Left lung (tissue), 14 donors: ENCODE measurements at places on chromosomes 2 and 18.
A peak's percentile ranks its signal among the peaks of the same experiment; 100 is the strongest.

DNA sequence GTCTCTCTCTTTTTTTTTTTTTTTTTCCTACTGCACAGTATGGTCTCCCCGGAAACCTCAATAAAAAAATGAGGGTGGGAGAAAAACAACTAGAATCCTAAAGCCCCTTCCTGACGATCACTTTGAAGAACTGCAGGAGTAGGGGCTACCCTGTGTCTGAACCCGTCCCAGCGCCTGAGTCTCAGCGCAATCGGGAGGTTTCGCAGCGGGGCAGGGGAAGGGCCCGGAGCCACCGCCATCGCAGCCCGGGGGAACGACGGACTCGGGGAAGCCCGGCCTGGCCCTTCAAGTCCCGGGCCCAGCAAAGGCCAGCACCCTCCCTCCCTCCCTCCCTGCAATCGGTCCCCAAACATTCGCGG lies 411 bp downstream of the NARS1 start:
- DNase-seq, result no peak

DNA sequence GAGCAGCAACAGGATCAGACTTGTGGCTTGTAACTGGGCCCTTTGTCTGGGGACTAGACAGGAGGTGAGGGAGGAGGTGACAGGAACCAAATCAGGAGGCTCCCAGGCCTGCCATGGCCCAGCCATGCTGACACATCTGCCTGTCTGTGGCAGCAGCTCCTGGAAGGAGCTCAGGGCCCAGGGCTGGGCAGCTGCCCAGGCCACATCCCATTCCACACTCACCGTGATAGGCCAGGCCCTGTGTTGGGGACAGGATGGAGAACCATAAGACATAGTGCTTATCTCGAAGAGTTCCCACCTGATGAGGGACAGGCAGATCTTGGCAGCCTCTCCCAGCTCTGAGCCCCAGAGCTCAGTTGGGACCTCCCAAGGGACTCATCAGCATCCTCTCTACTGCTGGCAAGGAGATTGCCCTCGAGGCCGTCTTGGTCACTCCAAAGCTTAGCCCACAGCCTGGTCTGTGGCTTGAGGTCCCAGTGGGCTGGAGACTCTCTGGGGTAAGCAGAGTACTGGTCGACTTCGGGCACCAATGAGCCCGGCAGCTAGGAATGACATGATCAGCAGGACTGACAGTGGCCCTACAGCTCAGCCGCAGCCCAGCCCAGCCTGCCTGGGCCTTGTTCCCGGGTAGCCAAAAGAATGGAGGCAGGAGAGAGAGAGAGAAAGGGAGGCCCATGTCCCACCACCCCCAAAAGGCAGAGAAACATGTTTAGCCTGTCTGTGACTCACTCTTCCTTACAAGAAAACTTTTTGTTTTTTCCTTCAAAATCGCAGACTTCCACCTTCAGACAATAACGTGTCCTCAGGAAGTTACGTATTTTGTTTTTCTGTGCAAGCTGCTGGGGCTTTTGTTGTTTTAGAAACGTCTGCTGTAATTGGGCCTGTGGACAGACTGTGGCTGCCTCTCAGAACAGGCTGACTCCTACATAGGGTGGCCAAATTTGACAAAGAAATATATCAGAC lies 82.1 kb downstream of the HS1BP3 start:
- DNase-seq, result no peak

- no peak for DNase-seq
These were observed 640.9 kb upstream of the SETBP1 start for GRCh38 chr18:44039826-44040225.

DNA sequence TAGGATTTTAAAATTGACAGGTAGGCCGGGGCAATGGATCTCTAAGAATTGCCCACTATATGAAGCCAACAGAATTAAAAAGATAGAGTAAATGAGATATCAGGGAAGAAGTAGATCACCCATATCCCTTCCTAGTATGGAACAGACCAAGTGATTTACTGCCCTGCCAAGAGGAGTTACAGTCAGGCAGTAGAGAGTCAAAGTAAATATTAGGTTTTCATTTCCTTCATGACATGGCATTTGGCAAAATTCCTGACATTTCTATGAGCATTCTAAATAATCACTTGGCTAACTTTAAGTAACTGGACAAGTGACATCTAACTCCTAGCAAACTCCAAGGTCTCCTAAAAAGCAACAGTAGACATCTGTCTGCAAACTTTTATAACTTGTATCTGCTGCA lies 33.5 kb downstream of the GALNT5 start:
- DNase-seq, result no peak

- DNase-seq, result no peak
These were observed 138.5 kb upstream of the DLX2 start for GRCh38 chr2:172241222-172241621.

- no peak for DNase-seq
These were observed 798.5 kb downstream of the TRIB2 start for GRCh38 chr2:13515254-13515653.

DNA sequence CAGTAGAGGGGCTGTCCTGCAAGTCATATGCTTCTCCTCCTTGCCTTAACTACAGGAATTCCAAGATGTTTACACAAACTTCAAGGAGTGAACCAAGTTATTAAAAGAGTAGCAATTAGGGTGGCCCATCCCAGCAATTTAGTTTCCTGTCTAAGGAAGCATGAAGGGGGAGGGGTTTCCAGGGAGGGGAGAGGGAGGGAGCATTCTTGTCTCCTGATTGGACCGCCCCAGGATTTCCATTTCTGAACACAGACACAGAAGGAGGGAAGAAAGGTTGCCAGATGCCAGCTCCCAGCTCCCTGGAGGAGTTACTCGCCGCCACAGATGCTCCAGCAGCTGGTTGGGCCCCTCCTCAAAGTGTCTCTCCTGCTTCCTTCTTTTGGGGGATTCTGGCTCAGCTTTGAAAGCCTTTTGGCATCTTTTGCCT lies 107.6 kb downstream of the TRIB2 start:
- peak; percentile 40 for DNase-seq

GRCh38 chr2:190809876-190810525 lies 70.6 kb upstream of the GLS start:
- DNase-seq, result no peak

GRCh38 chr2:231367178-231367577 lies 28.3 kb upstream of the B3GNT7 start:
- DNase-seq, result no peak

DNA sequence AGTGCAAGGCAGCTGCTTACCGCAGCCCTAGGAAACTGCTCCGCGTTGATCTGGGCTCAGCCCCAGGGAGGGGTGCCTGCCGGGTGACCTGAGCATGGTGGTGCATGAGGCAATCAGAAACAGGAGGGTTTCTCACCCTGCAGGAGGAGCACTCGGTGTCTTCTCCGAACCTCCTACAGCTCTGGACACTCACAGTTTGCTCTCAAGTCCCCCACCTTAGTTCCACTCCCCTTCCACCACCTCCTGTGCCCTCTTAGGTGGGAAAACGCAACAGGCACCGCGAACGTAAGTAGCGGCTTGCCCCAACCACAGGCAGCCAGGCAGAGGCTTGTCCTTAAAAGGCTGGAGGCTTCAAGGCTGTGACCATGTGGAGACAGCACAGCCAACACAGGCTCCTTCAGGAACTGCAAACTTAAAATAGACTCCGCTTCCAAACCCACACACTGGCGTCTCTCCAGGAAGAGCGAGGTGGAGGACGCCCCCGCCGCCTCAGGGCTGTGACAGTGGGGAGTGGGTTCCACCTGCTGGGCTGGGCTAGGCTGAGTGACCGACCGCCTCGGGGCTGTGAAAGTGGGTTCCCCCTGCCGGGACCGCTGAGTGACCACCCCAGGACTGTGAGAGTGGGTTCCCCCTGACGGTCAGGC lies 71.6 kb downstream of the NDUFA10 start:
- peak; percentile 33 for DNase-seq

DNA sequence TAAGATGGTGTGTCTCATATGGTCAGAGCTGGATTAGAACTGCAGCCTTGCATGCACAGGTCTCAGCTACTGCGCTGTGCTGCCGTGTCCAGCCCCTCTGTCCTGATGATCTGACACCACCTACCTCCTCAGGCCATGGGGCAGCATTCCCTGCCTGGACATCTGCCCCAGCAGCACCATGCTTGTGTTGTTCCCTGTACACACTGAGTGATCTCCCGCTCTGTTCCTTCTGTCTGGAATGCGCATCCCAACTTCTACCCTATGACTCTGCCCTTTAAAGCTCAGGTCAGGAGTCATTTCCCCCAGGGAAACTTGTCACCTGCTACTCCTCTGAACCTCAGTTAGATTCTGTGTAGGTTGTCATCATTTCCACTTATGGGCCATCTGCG lies 157.4 kb upstream of the TTC39C start:
- no peak for DNase-seq

- no peak for DNase-seq
These were observed 67.6 kb downstream of the SDC1 start for GRCh38 chr2:20157193-20157891.

GRCh38 chr2:9905413-9905812 lies 46.1 kb upstream of the GRHL1 start:
- DNase-seq, result no peak

DNA sequence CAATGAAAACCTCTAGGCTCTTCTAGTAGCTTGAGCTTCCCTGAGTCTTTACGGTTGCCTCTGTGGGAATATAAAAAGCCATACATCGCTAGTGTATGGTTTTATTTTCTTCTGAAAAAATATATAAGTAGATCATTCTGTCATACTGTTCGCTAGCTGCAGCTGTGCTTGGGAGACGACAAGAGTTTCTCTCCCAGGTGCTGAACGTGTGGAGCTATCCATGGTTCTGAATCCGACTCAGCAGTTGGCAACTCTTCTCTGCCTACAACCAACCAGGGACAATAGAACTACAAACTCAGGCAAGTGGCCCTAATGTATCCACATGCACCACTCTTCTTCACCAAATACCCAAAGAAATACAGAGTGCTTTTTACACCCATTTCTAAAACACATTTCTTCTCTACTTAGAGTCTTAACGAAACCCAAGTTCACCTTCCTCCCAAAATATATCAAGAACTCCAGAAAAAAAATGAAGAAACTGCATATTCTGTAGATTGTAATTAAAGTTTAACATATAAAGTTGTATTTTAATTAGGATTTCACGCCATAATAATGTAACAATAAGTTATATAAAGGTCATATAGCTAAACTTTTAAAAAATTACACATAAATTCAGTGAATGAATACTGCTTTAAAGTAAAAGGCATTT lies 2.2 kb upstream of the KCNH7 start:
- peak; percentile 82 for DNase-seq

DNA sequence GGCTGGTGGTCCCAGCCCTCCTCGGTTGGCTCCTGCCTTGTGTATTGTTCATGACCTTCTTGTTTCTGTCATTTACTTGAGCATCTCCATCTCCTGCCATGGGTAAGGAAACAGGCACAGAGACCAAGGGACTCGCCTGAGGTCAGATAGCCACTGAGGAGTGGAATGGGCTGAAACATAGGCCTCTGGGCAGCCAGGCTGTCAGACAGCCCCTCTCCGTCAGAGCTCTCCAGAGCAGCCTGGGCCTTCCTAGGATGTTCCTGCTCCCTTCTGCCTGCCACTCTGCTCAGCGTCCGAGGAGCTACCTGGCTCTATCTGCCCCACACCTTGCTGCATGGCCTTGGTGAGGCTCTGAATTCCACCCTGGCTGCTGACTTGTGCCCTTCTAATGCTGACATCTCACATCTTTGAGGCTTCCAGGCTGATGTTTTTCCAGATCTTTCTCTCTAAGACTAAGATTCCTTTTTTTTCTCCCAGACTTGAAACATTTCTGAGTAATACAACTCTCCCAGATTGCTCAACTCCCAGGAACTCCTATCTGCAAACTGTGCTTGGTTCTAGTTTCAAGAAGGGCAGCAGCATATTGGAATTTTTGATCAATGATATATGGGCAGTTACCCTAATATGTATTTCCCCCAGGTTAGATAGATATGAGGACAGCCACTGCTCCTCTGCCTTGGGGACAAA lies 67.7 kb downstream of the MCFD2 start:
- DNase-seq, result no peak

GRCh38 chr18:76349067-76349715 lies 145.9 kb downstream of the ZNF516 start:
- DNase-seq, result peak; percentile 73

DNA sequence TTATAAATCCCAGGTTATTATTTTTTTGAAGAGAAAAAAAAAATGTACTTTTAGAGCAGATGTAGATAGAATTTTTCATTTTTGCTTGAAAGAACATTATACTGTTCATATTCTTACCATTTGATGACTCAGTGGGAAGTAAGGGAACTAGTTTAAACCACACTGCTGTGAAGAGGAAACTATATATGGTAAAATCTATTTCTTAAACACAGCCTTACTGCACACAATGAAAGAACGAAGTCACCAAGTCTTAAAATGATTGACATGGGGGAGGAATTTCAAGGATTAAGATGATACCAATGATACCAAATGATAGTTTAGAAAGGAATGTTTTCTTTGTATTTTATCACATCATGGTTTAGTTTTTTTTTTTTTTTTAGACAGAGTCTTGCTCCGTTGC lies 5.0 kb downstream of the ACTR2 start:
- DNase-seq, result no peak

- no peak for DNase-seq
These were observed 563 bp upstream of the GMCL1 start for GRCh38 chr2:69828938-69829255.

DNA sequence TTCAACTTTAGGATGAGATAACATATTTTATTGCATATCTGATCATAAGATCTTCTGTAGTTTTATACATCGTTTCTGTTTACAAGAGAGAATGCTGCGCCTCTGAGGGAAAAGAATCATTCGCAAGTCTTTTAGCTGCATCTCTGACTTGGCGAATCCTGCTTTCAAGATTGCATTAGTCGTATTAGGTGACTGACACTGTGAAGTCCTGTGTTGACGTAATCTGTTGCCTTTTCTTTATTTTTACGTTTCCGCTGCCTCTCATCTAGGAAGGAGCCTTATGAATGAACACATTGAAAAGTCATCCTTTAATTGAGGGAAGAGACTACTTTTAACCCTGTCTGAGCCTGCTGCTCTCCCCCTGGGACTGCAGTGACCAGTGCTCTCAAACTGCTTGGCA lies 101.5 kb downstream of the LDLRAD4 start:
- no peak for DNase-seq

- no peak for DNase-seq
These were observed 999.7 kb upstream of the PIK3C3 start for GRCh38 chr18:40955351-40955750.

GRCh38 chr2:207502577-207503198 lies 27.1 kb upstream of the CREB1 start:
- DNase-seq, result no peak

- no peak for DNase-seq
These were observed 4.0 kb upstream of the FAM124B start for GRCh38 chr2:224405841-224406370.
